ENCODE measurements at places on chromosomes 13 and 19.
A peak's percentile ranks its signal among the peaks of the same experiment; 100 is the strongest.

DNA sequence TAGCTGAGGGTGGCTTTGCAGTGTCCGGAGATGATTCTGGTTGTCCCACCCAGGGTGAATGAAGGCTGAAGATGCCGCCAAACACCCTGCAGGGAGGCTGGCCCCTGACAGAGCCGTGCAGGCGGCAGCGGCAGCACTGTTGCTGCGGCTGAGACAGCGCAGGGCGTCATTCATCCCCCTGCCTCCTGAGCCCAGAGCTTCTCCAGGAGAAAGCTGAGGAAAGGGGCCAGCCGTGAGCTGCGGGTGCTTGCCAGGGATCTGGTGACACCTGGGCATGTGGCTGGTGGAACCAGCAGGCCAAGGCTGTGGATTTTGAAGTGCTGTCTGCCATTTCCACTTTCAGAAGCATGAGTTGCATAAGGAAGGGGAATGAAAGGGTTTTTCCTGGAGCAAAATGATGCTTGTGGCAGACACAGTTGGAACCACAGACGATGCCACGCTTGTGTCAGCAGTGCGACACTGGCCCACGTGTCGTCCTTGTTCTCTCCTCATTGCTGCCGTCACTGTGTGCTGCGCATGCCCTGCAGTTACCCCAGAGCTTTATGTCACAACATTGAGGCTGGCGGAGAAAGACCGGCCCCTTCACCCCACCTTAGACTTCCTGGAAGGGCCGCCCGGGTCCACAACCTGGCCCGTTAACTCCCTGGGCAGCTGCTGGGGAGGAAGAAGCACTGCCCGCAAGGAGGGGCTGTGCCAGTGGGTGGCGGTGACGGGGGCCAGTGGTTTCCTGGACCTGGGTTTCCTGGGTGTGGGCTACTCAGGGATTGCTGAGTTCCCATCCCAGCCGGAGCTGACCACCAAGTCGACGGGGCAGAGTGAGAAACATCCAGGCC, 22.7 kb downstream of the TFDP1 start:
- no peak for DNase-seq

GRCh38 chr13:108227651-108228272, 9.6 kb downstream of the ABHD13 start:
- DNase-seq: peak; percentile 35

GRCh38 chr13:90447734-90448101, 899.8 kb upstream of the MIR17HG start:
- peak; percentile 72 for DNase-seq

GRCh38 chr13:112690283-112690929, 568 bp downstream of the ATP11A start:
- peak; percentile 38 for DNase-seq

DNA sequence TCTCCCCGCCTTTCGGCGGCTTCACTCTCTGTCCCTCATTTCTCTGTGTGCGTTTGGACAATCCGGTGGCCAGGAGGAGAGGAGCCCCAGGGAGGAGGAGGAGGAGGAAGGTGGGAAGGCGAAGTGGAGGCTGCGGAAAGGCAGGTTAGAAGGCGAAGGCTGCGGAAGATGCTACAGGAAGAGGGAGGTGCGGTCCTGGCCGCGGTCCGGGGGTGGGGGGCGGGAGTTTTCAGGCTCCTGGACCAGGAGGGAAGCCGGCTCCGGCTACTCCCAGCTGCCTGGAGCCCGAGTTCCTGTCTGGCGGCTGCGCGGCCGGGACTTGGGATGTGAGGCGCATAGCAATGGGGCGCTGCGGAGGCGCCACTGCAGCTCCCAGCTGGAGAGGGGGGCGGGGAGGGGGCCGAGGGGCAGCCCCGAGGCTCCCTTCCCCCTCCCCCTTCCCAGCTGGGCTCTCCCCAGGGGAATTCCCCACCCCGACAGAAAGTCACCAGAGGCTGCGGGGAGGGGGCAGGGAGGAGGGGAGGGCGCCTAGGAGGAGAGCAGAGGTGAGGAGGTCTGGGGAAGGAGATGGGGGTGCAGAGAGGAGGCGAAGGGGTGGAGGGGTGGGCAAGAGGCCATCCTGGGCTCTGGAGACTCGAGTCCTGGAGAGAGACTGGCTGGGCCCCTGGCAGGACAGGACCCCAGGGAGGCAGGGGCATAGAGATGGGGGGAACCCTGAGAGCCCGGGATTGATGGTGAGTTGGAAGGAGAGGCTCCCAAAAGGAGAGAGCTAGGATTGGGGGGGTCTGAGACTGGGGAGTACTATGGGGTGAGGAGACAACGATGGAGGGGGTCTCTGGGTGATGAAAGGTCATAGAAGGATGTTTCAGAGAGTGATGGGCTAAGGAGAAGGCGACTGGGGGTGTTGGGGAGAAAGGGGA, 2.0 kb downstream of the LRRC4B start:
- DNase-seq: no peak

- DNase-seq: no peak
Observed at GRCh38 chr13:97245011-97245410, 22.9 kb downstream of the MBNL2 start.

- DNase-seq: no peak
Observed at GRCh38 chr13:23575632-23576031, 5.4 kb downstream of the TNFRSF19 start.
